Brain (organoid and tissue), 16 donors: ENCODE measurements at places on chromosomes 4 and X.

DNA sequence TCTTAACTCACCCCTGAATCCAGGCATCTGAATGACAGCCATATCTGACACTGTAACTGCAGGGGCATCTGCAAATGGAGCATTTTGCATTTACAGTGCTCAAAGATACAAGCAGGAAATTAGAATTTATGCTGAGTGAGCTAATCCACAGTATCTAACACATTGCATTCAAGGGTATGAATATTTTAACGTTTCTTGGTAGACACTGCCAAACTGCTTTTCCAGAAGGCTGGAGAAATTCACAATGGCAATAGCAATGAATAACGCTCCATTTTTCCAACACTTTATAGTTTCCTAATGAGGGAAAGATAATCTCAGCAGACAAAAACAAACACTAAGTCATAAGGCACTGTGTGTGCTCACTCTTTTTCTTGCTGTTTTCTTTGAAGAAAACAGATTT lies 30.9 kb downstream of the AADAT start:
- DNase-seq = no peak

GRCh38 chr4:4455210-4455865 lies 68.4 kb downstream of the NSG1 start:
- no peak for DNase-seq

GRCh38 chr4:106019771-106020170 lies 124.5 kb downstream of the NPNT start:
- DNase-seq = no peak

DNA sequence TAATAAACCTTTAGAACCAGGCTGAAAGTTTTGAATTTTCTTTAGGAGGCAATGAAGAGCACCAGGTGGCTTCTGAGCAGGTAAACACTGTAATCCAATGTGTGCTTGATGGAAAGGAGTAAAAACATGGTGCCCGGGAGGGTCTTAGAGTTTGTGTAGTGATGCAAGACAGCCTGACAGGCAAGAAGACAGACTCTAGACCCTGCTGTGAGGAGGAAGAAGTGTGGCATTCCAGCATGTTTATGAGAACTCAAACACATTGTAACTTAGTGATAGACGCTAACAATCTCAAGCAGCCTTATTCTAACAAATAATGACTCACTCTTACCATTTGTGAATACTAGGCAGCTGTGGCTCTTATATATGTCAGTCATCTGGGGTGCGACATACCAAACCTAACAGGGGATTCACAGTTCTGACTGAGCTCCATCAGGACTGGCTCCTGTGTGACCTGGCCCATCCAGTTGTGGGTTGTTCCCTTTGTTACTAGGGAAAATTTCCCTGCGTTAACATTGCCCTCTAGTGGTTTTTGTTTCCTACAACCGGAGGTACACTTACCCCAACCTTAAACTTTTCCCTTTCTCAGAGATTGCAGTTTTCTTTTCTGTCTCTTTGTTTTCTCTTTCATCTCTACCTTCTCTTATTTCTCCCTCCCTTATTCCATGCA lies 53.8 kb downstream of the VSIG4 start:
- no peak for DNase-seq

DNA sequence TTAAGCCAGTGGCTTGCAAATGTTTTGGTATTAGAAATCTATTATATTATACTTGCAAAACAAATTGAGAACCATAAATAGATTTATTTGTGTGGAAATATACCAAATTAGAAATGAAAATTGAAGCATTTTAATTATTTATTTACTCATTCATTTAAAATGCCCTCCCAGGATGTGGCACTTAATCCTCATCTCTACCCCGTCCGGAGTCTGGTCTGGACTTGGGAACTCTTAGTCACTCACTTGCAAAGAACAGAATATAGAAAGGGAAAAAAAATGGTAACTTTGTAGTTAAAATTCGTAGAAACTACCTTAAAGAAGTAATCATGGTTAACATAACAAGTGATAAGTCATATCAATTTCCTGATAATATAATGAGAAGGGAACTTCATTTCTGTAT lies 775.9 kb upstream of the INTU start:
- DNase-seq = no peak

- DNase-seq = no peak
Observed at GRCh38 chr4:74108457-74109115, 9.6 kb upstream of the CXCL2 start.

GRCh38 chr4:37922328-37922727 lies 31.4 kb downstream of the TBC1D1 start:
- DNase-seq = no peak

DNA sequence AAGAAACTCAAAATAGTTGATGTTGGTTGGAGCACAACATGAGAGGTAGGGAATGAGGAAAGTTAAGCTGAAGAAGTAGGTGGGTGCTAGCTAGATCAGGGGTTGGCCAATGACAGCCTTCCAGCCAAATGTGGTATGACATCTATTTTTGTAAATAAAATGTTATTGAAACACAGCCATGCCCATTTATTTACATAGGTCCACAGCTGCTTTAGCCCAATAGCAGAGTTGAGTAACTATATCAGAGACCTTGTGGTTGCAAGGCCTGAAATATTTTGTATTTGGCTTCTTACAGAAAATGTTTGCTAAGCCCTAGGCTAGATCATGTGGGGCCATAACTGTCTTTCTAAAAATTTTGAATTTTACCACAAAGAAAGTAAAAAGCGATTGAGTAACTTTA lies 234.9 kb upstream of the CTSO start:
- no peak for DNase-seq

- DNase-seq = no peak
Observed at GRCh38 chrX:1483843-1484637, 31.3 kb upstream of the ASMTL start.
